A549 treated with Mapracorat at 1 μM for 4 hours (cell line): ENCODE measurements at places on chromosomes 6 and 20. TPM values are rescaled to one million over a fixed set of nuclear protein-coding genes. Genes with fewer than 3 reads are reported as not detected.

The ZSCAN31 gene
- 1.4 to 4.2 TPM (median 1.9 TPM) in 5 replicates for total RNA-seq

The ZC2HC1B gene
- not detected in 5 replicates for total RNA-seq

The TNFRSF6B gene
- 0.35 to 1.5 TPM (median 0.93 TPM) in 5 replicates for total RNA-seq

The SIRPB1 gene
- total RNA-seq = 0.29 to 0.52 TPM (median 0.51 TPM) in 5 replicates

The ADGB gene
- total RNA-seq = not detected in 5 replicates
